ENCODE measurements at places on chromosomes 1 and 21. TPM values are rescaled to one million over a fixed set of nuclear protein-coding genes. Genes with fewer than 3 reads are reported as not detected.

GRCh38 chr1:222950892-222951291 lies 136.1 kb downstream of the DISP1 start:
- no peak for DNase-seq

- peak; percentile 72 for DNase-seq
These were observed at the start of gene NTNG1 for GRCh38 chr1:107140703-107141490. NTNG1 (plus strand) TSS chr1:107141039.

DNA sequence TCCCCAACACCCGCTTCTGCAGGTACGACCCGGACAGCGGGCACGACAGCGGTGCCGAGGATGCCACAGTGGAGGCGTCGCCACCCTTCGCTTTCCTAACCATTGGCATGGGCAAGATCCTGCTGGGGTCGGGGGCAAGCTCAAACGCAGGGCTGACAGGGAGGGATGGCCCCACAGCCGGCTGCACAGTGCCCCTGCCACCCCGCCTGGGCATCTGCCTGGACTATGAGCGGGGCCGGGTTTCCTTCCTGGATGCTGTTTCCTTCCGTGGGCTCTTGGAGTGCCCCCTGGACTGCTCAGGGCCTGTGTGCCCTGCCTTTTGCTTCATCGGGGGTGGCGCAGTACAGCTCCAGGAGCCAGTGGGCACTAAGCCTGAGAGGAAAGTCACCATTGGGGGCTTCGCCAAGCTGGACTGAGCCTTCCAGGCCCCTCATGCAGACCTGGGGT lies 10.1 kb downstream of the TRIM46 start:
- peak; percentile 83 for DNase-seq

LRRN2 gene
- not detected for total RNA-seq

- no peak for DNase-seq
These were observed 535.8 kb upstream of the DAB1 start for GRCh38 chr1:57959531-57960241.

GRCh38 chr1:183995322-183996039 lies 42.0 kb downstream of the COLGALT2 start:
- peak; percentile 30 for DNase-seq

DNA sequence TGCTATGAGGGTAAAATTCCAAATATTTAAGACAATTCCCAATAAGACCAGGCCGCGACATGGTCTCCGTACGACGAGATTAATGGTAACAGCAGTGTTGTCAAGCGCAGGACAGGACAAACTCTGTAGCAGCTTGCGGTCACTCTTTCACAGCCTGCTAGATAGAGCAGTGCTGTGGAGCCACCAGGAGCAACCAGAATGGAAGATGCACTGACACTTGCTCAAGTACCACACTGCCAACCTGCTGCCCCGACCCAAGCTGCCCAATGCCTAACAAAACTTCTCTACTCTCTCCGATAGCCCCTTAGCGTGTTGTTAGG lies 636 bp downstream of the WARS2 start:
- no peak for DNase-seq

- no peak for DNase-seq
These were observed 172.6 kb downstream of the APP start for GRCh38 chr21:25997788-25998611.

DNA sequence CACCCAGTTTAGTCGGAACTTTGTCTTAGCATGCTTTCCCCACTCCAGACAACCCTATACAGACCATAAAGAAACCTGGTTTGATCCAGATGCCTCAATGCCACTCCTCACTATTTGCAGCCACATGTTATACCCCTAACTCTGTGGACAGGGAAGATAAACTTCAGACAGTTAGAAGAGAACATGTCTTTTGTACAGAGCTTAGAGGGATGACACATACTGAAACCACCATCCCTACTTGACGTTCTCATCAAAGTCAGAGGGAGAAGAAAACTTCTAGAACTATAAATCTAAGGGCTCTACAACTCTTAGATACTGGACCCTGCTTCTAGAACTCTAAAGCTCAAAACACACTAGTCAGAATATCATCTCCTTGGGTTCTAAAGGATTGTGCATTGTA lies 3.7 kb downstream of the SYT6 start:
- DNase-seq = no peak

IGSF3 gene
- total RNA-seq = under 0.01 TPM

- DNase-seq = peak; percentile 66
These were observed 6.8 kb upstream of the ALDH4A1 start for GRCh38 chr1:18908911-18909771.

GRCh38 chr1:80171631-80172030 lies 1165.1 kb upstream of the ADGRL4 start:
- no peak for DNase-seq

DNA sequence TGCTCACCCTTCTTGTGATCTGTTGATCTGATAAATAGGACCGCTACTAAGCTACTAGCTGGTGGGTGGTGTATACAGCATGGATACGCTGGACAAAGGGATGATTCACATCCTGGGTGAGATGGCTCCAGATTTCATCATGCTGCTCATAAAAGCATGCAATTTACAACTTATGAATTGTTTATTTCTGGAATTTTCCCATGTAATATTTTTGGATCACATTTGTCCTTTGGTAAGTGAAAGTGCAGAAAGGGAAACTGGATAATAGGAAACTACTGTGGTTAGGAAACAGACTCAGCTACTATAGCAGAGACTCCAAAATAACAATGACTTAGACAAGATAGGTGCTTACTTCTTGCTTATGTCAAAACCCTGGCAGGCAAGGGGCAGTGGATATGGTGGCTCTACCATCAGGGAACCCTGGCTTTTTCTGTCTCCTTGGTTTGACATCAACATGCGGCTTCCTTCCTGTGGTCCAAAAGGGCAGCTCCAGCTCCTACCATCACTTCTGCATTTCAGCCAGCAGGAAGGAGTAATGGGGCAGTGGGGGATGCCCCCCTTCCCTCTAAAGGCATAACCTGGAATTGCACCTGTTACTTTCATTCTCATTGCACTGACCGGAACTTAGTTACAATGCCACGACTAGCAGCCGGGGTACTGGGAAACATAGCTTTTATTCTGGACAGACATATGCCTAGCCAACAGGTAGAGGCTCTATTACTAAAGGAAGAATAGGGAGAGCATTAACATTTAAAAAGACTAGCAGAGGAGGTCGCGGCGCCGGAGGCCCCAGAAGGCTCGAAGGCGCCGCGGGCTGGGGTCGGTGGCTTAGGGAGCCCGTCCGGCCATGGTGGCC lies 13.8 kb upstream of the AK2 start:
- DNase-seq = peak; percentile 89

RHEX gene
- total RNA-seq = not detected

DNA sequence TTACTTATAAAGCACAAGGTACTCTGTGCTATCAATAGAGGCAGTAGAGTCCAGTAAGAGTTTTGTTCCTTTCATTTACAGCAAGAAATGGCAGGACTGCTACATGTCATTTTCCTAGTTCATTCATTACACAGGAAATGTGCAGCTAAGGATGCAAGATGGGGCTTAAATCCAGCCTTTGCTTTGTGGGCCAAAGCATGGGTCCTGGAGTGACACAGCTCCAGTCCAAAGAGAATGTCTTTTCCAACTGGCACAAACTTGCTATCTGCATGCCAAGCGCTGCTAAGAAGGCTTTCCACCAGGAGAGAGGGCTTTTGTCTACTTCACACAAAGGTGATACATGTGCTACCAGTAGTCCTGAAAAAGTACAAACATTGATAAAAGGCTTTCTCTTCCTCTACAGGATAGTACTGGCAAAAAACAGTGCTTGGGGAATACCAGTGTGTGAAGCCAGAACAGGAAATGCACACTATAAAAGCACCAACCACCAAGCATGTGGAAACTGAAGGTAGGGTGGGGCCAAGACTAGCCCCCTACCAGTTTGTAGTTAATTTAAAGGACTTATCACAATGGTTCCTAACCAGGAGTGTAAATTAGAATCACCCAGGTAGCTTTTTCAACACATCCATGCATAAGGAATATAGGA lies 68.7 kb downstream of the ARID4B start:
- no peak for DNase-seq

- DNase-seq = no peak
These were observed 100.6 kb upstream of the RUNX1 start for GRCh38 chr21:35149698-35150097.

- no peak for DNase-seq
These were observed 824.6 kb upstream of the TMPRSS15 start for GRCh38 chr21:19228226-19228625.

Measured in osteoblast (primary cell).